ENCODE measurements at places on chromosomes 12 and 14.

DNA sequence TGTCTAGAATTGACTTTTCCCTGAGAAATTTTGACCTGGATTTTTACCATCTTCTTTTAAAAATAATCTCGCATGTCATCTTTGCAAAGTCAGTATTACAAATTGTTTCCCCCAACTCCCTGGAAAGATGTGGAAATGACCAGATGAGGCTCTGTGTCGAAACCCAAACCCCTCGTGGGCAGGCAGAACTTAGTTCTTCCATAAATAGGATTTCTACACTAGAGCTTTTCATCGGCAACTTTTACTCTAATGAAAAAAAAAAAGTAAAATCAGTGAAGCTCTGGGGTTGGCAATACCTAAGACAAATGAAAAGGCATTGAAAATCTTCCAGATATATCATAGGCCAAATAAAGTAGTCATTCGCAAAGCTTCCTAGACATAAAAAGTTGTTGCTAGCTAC lies 17.0 kb downstream of the SSPN start:
- no peaks in the 10 kb centered on the region for H3K4me1 ChIP-seq
- no peak overlapping the region for H3K4me3 ChIP-seq
- H3K27ac ChIP-seq, result no peak overlapping the region
- no peak for DNase-seq
- H3K27me3 ChIP-seq, result peaks cover 14% of the 10 kb centered on the region

DNA sequence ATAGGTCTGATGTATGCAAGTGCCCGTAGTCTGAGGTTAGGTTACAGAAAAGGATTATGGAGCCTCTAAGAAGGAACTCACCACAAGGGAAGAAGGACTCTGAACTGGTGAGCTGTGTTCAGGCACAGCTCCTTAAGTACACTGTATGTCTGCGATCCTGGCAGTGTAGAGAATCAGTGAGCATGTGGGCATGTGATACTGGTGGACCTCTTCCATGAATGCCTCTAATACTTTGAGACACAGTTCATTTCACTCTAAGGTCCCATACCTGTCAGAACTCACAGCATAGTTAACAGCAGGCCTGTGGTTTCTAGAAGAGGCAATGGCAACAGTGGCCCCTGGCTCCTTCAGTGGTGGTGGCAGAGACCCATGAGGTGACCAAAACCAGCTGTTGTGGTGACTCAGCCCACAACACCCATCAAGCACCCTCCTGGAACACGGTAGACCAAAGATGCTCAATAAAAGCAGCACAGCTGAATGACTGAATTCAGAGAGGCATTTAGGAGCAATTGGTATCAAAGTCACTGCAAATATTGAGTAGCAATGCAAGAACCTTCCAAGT lies 6.9 kb upstream of the OR6J1 start:
- no peak for DNase-seq
- no peaks in the 10 kb centered on the region for H3K27me3 ChIP-seq
- H3K4me3 ChIP-seq, result no peak overlapping the region
- no peak overlapping the region for H3K27ac ChIP-seq
- no peaks in the 10 kb centered on the region for H3K36me3 ChIP-seq

DNA sequence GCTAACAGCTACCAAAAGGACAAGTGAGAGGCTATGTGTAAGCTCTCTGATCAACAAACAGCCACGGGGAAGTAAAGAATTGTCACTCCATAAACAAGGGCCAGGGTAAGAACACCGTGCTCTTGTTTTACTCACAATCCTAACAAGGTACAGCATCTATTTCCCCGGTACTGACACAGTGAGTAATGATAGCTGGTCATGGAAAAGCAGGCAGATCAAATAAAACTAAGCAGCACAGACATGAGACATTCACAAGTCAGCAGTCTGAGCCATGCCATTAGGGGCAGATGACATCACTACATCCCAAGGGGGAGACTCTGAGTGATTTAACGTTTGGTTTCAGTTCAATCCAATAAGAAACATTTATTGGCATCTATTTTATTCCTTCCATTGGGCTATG lies 54.4 kb downstream of the ARL6IP4 start:
- peaks cover 14% of the 10 kb centered on the region for H3K36me3 ChIP-seq
- H3K4me3 ChIP-seq, result no peak overlapping the region
- peaks cover 19% of the 10 kb centered on the region for H3K4me1 ChIP-seq
- H3K27me3 ChIP-seq, result no peaks in the 10 kb centered on the region

DNA sequence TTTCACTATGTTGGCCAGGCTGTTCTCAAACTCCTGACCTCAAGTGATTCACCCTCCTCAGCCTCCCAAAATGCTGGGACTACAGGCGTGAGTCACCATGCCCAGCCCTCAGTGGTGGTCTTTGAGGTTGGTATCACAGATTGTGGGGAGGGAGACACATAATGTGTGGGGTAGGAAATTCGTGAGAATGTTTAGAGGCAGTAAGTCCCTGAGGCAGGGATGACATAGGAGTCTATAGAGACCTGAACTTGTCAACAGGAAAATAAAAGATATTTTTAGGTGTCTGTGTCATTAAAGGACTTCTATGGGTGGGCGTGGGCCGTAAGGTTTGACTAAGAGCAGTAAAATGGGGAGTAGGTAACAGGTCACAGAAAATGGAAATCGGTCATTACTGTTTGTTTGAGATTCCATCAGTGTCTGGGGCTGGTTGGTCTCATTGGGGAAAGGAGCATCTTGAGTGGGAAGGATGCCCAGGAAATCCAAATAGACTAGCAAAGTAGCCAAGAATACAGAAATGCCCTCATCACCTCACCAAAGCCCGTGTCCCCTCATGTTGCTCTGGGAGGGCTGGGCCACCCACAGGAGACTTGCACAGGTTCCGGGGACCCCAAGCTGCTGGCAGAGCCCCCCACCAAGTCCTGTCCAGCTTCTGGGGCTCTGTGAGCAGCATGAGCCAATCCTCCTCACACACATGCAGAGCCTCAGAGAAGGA lies 63.6 kb upstream of the BCL2L14 start:
- DNase-seq, result peak; percentile 50
- H3K4me3 ChIP-seq, result peak overlapping the region; percentile 73
- peaks cover 15% of the 10 kb centered on the region for H3K36me3 ChIP-seq
- peaks cover 91% of the 10 kb centered on the region for H3K4me1 ChIP-seq
- peak overlapping the region; percentile 97 for H3K27ac ChIP-seq

GRCh38 chr12:128163086-128163485 lies 103.9 kb upstream of the TMEM132C start:
- no peaks in the 10 kb centered on the region for H3K27me3 ChIP-seq
- no peak for DNase-seq
- no peaks in the 10 kb centered on the region for H3K36me3 ChIP-seq
- H3K27ac ChIP-seq, result no peak overlapping the region
- no peak overlapping the region for H3K4me3 ChIP-seq
